ENCODE measurements at places on chromosomes 3 and 15.

DNA sequence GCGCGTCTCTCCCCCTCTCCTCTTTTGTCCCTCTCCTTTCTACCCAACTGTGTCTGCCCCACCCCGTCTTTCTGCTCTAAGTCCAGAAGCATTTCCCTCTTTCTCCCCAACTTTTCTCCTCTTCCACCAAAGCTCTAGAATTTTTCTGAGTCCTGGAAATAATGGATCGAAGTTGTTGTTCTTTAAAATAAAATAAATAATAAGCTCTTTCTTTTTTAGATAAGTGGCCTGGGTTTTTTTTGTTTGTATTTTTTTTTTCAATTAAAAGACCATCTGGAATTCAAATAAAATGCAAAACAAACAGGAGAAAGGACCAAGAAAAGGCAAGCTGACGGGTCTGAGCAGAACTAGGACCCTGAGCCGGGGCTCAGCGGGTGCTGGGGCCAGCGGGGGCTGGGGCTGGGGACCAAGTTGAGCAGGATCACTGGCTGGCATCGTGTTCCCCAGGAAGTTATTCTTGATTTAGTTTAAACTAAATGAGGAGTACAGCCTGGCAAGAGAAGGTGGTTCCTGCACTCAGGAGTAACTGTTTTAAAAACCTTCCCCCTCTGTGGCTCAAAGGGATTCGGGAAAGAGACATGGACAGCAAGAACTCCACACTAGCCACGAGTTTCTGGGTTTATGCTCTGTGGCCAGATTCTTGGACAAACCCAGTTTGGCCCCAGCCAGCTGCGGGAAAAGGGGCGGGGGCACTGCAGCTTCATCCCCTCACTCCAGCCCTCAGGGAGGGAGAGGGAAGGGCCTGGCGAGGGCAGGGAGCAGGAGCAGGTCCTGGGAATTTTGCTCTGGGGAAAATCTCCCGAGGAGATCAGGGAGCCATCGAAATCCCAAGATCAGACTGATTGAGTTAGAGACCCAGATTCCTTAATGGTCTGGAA lies 8.4 kb downstream of the GATA2 start:
- DNase-seq: no peak

GRCh38 chr3:37907371-37907770 lies 45.7 kb downstream of the CTDSPL start:
- DNase-seq: no peak

DNA sequence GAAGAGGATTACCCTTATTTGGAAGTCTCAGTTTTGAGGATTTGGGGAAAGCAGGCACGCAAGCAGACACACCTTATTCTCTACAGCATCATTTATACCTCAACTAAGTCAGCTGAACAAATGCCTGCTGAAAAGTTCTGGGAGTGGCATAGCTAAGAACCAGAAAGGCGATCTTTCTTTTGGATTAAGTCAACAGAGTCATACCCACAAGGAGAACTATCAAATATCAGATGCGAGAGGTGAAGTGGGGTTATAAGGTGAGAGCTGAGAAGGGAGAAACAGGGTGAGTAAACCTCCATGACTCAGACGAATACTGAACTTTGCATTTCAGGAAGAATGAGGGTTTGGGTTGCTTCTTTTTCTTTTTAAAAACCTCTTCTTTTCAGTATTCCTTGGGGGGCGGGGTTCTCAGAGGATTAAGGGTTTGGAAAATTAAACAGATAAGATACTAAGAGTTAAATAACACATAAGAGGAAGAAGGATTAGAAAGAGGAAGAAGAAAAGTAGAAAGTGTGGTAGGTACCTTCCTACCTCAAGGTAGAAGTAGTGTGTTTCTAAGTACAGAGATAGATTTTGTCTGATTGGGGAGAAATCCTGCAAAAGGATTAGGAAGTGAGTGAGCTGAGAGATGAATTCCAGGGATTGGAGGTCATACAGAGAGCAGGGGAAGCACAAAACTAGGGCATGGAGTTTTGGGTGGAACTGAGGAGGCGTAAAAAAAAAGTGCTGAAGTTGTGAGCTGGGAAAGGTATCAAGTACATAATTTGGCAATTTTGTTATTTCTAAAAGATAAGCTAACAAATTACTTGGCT lies 41.3 kb upstream of the ICE2 start:
- DNase-seq: no peak

- DNase-seq: no peak
Measured at GRCh38 chr3:137948400-137949072, 61.4 kb upstream of the CLDN18 start.

Data from stimulated activated CD4-positive, alpha-beta T cell treated with anti-CD3 and anti-CD28 coated beads, TNF-alpha, amount 100 ng/mL, for 4 hours (primary cell).